ENCODE measurements at places on chromosomes 12 and 14. TPM values are rescaled to one million over a fixed set of nuclear protein-coding genes. Genes with fewer than 3 reads are reported as not detected.
A peak's percentile ranks its signal among the peaks of the same experiment; 100 is the strongest.

DNA sequence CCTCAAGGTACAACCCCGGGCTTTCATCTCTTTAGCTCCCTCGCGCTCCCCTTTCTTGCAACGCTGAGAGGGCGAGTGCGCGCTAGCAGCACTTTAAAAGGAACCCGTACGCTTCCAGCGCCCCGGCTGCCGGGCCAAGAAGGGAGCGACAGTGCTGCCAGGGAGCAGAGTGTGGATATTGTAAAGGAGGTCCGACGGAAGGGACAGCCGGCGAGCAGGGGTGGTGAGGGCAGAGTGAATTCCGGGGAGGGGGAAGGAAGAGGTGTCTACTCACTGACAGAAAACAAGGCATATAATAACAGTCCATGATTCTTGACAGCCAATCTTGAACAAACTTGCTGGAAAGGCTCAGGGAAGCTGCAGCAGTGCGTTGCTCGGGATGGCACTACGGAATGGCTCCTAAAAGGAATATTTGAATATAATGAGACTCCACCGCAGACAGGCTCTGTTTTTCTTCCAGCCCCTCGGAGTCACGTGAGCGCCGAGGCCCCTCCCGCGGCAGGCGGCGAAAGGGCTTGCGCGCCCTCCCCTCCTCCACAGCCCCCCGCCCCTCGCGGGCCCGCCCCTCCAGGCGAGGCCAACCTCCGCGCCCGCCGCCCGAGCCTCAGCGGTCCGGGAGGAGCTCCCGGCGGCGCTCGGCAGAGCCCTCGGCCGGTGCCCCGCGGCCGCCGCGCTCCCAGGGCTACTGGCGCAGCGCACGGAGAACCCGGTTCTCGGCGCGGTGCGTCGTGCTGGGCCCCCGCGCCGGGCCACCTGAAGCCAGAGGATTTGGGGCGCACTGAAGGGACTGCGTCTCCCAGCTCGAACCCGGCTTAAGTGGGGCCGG lies 3.4 kb downstream of the BMP4 start:
- peak overlapping the region; percentile 65 for H3K27ac ChIP-seq
- peak; percentile 80 for DNase-seq
- peaks cover 6% of the 10 kb centered on the region for H3K27me3 ChIP-seq
- peaks cover 2% of the 10 kb centered on the region for H3K36me3 ChIP-seq
- no peaks in the 10 kb centered on the region for H3K4me1 ChIP-seq

DNA sequence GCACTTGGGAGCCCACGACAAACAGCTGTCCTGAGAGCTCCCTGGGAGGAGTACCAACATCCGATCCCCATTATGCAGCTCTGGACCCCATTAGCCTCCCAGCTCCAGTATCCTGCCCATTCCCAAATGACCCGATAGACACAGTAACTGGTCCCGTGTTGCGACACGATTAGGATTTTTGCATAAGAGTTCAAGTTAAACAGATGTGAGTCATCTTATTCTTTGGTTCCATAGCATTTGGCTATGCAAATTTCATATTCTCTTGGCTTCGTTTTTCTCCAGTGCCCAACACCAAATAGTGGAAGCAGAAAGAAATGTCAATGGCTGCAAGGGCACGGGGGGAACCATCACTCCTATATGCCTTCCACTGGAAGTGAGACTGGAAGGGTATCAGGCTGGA lies 43.0 kb upstream of the LRRC10 start:
- no peaks in the 10 kb centered on the region for H3K27me3 ChIP-seq
- H3K36me3 ChIP-seq = no peaks in the 10 kb centered on the region
- H3K27ac ChIP-seq = no peak overlapping the region
- peak; percentile 68 for DNase-seq

- no peaks in the 10 kb centered on the region for H3K4me1 ChIP-seq
- peak; percentile 27 for DNase-seq
- no peak overlapping the region for H3K4me3 ChIP-seq
- peaks cover 7% of the 10 kb centered on the region for H3K27me3 ChIP-seq
Measured at GRCh38 chr12:65106948-65107347, 14.2 kb downstream of the WIF1 start.

The STAC3 gene
- 0.26 TPM for total RNA-seq

The ENDOU gene
- total RNA-seq = 0.17 TPM

GRCh38 chr14:67577181-67577808 lies 22.8 kb downstream of the PIGH start:
- H3K4me1 ChIP-seq = no peaks in the 10 kb centered on the region
- no peaks in the 10 kb centered on the region for H3K36me3 ChIP-seq
- no peaks in the 10 kb centered on the region for H3K27me3 ChIP-seq

The CCDC196 gene
- not detected for total RNA-seq

DNA sequence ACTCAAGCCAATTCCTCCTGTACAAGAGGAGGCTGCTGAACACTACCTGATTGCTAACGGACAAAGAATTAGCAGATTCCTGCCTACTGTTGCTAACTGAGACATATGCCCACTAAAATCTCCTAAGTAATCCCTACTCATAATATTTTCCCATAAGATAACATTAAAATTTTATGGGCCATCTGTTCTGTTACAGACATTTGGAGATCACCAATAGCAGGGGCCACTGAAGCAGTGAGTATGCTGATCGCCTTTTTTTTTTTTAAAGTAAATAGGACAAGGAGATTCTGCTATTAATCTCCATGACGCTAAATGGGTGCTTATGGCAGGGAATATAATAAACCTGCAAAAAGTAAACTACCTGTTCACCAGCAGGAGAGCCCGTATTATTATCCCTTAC lies 292.9 kb downstream of the MED13L start:
- no peak for DNase-seq
- H3K4me3 ChIP-seq = no peak overlapping the region
- H3K27me3 ChIP-seq = no peaks in the 10 kb centered on the region
- no peak overlapping the region for H3K27ac ChIP-seq

- no peaks in the 10 kb centered on the region for H3K36me3 ChIP-seq
- peak; percentile 72 for DNase-seq
- H3K4me3 ChIP-seq = no peak overlapping the region
- H3K27ac ChIP-seq = no peak overlapping the region
- peaks cover 4% of the 10 kb centered on the region for H3K4me1 ChIP-seq
Measured at GRCh38 chr12:124727264-124727800, 136.3 kb downstream of the SCARB1 start.
